ENCODE measurements at places on chromosomes 7 and 10.

GRCh38 chr7:131540491-131541162, 15.8 kb downstream of the PODXL start:
- DNase-seq: no peak

DNA sequence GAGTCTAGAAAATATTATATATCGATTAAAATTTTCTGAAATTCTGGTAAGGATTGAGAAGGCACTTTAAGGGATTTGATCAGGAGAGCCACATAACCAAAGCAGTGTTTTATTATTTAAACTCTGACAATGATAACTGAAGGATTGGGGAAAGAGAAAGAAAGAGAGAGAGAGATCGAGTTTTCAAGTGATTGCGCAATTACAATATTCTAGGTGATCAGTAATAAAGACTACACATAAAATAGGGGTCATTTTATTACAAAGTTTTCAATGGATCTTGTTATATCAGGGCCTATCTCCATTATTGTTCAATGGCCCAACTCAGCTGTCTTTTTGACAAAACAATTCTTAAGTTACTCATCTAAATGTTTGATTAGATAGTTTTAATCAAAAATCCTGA, 541.5 kb upstream of the ZWINT start:
- no peak for DNase-seq

DNA sequence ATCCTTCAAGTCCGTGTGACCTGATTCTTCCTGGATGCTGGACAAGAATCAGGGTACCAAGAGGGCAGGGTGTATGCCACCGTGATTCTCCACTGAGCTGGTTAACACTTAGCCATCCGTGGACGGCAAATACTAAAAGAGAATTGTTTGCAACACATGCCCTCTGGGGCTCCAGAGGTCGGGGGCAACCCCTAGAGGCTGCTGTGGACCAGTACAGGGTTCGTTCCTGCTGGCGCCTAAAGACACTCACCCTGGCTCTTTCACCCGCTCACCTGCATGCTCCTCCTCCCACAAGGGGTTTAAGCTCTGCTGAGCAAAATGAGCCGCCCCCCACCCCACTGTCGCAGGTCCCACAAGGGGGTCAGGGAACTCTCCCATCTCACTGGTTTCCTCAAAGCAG, 148.7 kb upstream of the ITGB1 start:
- DNase-seq: no peak

DNA sequence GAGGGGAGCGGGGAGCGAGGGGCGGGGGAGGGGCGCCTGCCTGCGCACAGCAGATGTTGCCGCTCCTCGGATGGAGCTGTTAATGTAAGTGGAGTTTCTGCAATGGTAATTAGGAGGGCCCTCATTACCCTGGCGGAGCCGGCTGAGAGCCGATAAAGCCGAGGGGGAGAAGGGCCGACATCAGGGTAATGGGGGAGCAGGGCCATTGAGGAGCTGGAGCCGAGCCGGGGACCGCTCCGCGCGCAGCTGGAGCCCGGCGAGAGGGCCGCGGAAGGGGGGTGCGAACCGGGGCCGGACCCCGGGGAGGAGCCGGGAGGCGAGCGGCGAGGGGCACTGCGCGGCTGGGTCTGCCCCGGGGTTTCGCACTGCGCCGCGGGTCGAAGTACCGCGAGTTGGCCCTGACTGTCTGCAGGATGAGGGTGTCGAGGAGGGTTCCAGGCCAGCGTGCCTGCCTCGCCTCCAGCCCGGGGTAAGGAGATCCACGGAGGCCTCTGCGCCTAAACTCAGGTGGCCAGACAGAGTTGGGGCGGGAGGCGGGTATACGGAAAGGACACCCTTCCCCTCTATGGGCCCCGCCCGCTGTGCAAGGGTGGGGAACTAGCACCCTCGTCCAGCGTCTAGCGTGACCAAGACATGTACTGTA, 55.0 kb upstream of the LBX1 start:
- DNase-seq: no peak

- no peak for DNase-seq
Measured at GRCh38 chr10:11824825-11825224, 1.7 kb downstream of the PROSER2 start.

- no peak for DNase-seq
Measured at GRCh38 chr7:37971491-37971890, 51.1 kb downstream of the EPDR1 start.

DNA sequence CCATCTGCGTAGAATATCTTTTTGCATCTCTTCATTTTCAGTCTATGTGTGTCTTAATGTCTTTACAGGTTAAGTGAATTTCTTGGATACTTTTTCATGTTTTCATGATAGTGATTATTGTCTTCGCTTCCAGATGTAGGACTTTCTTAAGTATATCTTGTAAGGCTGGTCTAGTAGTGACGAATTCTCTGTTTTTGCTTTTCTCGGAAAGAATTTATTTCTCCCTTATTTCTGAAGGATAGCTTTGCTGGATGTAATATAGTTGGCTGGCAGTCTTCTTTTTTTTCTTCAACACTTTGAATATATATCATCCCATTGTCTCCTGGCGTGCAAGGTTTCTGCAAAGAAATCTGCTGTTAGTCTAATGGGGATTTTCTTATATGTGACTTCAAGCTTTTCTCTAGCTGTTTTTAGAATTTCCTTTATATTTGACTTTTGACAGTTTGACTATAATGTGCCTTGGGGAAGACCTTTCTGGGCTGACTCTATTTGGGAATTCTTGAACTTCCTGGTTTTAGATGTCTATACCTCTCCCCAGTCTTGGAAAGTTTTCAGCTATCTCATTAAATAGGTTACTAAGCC, 14.3 kb downstream of the GTPBP4 start:
- DNase-seq: no peak

- DNase-seq: no peak
Measured at GRCh38 chr7:150567871-150568301, 696 bp downstream of the GIMAP4 start.

- DNase-seq: no peak
Measured at GRCh38 chr10:118534136-118534535, 61.3 kb downstream of the PRLHR start.

- no peak for DNase-seq
Measured at GRCh38 chr10:20991526-20991925, 94.4 kb upstream of the NEBL start.
